WTC11 (cell line): ENCODE measurements at places on chromosomes 1 and 21. TPM values are rescaled to one million over a fixed set of nuclear protein-coding genes. Genes with fewer than 3 reads are reported as not detected.

DNA sequence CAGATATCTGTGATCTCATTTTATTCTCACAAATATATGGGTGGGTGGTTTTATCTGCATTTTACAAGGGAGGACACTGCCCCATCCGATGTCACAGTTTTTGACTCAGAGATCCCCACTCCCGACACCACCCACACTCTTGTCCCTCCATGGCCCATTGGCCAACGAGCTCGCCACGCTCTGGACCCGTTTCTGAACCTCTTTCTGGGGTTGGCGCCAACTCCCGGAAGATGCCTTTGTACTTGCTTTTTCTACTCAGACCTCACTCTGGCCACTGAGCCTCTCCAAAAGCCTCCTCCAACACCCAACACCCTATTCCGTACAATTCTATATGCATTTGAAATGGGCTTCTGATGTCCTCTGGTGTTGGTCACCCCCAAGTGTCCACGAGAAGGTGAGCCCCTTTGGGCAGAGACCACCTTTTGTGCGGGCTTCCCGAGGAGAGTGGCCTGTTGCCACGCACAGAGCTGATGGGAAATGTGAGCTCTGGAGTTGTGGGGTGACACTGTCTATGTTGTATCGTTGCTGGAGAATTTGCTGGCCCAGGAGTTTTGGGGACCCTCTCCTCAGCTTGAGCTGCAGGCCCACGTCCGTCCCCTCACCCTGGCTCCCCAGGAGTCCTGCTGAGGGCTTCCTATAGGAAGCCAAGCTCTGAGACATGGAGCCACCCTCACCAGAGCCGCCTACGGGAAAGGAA lies 366.9 kb upstream of the VAMP3 start:
- DNase-seq: no peak

DNA sequence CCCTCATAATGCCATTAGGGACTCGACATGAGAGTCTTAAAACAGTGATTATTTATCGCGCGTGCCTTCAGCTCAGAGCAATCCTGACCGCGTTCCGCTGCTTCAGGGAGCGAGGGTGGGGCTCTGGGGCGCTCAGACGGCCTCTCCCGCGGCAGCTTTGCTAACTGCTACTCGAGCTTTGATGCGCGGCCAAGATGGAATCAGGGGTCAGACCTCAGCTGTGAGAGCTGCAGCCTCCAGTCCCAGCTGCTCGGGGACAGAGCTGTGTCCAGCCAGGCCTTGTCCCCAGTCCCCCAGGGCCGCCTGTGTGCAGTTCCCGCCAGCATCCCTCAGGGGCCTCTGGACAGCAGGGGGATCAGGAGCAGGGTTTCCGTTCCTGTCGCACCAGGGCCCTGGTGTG lies 104.6 kb upstream of the TTC34 start:
- no peak for DNase-seq

DNA sequence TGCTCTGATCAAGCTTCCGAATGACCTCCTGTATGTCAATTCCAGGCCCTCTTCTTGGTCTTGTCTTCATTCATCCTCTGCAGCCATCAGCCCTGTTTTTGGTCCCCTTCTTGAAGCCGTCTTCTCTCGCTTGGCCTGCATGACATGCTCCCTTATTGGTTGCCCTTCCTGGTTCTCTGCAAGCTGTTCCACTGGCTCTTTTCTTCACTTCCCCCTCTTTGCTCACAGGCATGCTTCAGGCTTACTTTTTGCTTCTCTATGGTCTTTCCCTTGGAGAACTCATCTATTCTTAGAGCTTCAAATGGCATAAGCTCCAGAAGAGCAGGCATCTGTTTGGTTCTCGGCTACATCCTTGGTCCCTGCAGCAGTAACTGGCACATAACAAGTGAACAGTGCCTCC lies 38.8 kb downstream of the PDPN start:
- no peak for DNase-seq

The RYR2 gene
- total RNA-seq: 5.9 to 7.9 TPM (median 6.0 TPM) in 3 replicates

GRCh38 chr1:174017231-174017970 lies 4.8 kb downstream of the RC3H1 start:
- DNase-seq: no peak

GRCh38 chr1:115329965-115330364 lies 8.1 kb downstream of the NGF start:
- no peak for DNase-seq

GRCh38 chr1:224559981-224560728 lies 56.0 kb upstream of the CNIH3 start:
- no peak for DNase-seq
